ENCODE measurements at places on chromosomes 2 and 18. TPM values are rescaled to one million over a fixed set of nuclear protein-coding genes. Genes with fewer than 3 reads are reported as not detected.

Gene SLC5A7
- total RNA-seq, result not detected

Gene DOCK10
- total RNA-seq, result 183 TPM

Gene LRP1B
- total RNA-seq, result not detected

Gene TNFAIP6
- total RNA-seq, result not detected

Gene LYG1
- 1.1 TPM for total RNA-seq

Gene FSHR
- not detected for total RNA-seq

Gene GPR39
- total RNA-seq, result not detected

Gene ANO7
- 0.30 TPM for total RNA-seq

Gene CD207
- total RNA-seq, result not detected

Gene REEP1
- total RNA-seq, result not detected

Gene SCYGR4
- total RNA-seq, result not detected

Gene GPBAR1
- 2.2 TPM for total RNA-seq

Gene GTF2A1L
- not detected for total RNA-seq

Gene INPP5D
- 121 TPM for total RNA-seq

Gene COQ10B
- 66.9 TPM for total RNA-seq

Gene SERPINB3
- total RNA-seq, result not detected

Gene CCDC195
- total RNA-seq, result not detected

Gene NYAP2
- not detected for total RNA-seq

Gene MC2R
- not detected for total RNA-seq

Gene ASB1
- 25.3 TPM for total RNA-seq

Gene POTEI
- not detected for total RNA-seq

Gene IL1RN
- not detected for total RNA-seq

Gene GPAT2
- 0.98 TPM for total RNA-seq

Gene LINC00305
- not detected for total RNA-seq

Gene REG3G
- total RNA-seq, result not detected

Gene GAREM2
- 2.5 TPM for total RNA-seq

Gene MDH1B
- 0.19 TPM for total RNA-seq

Gene GAD1
- not detected for total RNA-seq

Gene DCC
- total RNA-seq, result not detected

Gene DYNAP
- total RNA-seq, result not detected

Gene COL5A2
- 0.27 TPM for total RNA-seq

Gene COLEC11
- not detected for total RNA-seq

Gene CFAP53
- 0.36 TPM for total RNA-seq

Gene NCOA1
- 33.5 TPM for total RNA-seq

Gene SCN9A
- total RNA-seq, result not detected

Gene LCT
- not detected for total RNA-seq

Gene VWC2L
- not detected for total RNA-seq

Gene CCDC141
- total RNA-seq, result 28.2 TPM

Gene PRKAG3
- total RNA-seq, result not detected

Gene CAPN10
- total RNA-seq, result 65.9 TPM

Gene BIN1
- total RNA-seq, result 92.4 TPM

Gene GULP1
- not detected for total RNA-seq

Gene CREB1
- total RNA-seq, result 51.4 TPM

Gene AMER3
- total RNA-seq, result not detected

Gene INHA
- not detected for total RNA-seq

Gene TMEM214
- total RNA-seq, result 27.4 TPM

Gene FKBP1B
- not detected for total RNA-seq

Gene DES
- not detected for total RNA-seq

Gene FAM117B
- total RNA-seq, result 40.0 TPM

Gene C2orf66
- total RNA-seq, result not detected

Gene ARL6IP6
- 6.6 TPM for total RNA-seq

Gene FBXO41
- total RNA-seq, result 23.6 TPM

Gene IRS1
- 5.9 TPM for total RNA-seq

Gene KCNG2
- not detected for total RNA-seq

Gene ZSWIM2
- not detected for total RNA-seq

Gene CENPA
- 0.39 TPM for total RNA-seq

Gene UGT1A8
- not detected for total RNA-seq

Gene ADRA2B
- 2.0 TPM for total RNA-seq

Gene CRYBA2
- total RNA-seq, result not detected

All from CD8-positive, alpha-beta T cell (primary cell).